Kidney (tissue), 22 donors: ENCODE measurements at places on chromosomes 1 and 21.

GRCh38 chr1:243740255-243740999 is 109.6 kb downstream of the AKT3 start:
- no peak for DNase-seq
- H3K36me3 ChIP-seq = no peaks in the 10 kb centered on the region
- H3K27me3 ChIP-seq = no peaks in the 10 kb centered on the region
- H3K4me3 ChIP-seq = no peak overlapping the region

- H3K4me3 ChIP-seq = peak overlapping the region; percentile 85
- H3K27me3 ChIP-seq = no peaks in the 10 kb centered on the region
- peaks cover 8% of the 10 kb centered on the region for H3K36me3 ChIP-seq
These were observed 564 bp upstream of the HMGN1 start for GRCh38 chr21:39349211-39350093.

GRCh38 chr1:4301007-4301406 is 353.4 kb upstream of the AJAP1 start:
- H3K27ac ChIP-seq = no peak overlapping the region
- no peaks in the 10 kb centered on the region for H3K27me3 ChIP-seq
- H3K4me3 ChIP-seq = no peak overlapping the region
- no peaks in the 10 kb centered on the region for H3K4me1 ChIP-seq
- H3K36me3 ChIP-seq = no peaks in the 10 kb centered on the region

- no peak overlapping the region for H3K27ac ChIP-seq
- H3K4me3 ChIP-seq = no peak overlapping the region
- no peak for DNase-seq
- H3K27me3 ChIP-seq = no peaks in the 10 kb centered on the region
- no peaks in the 10 kb centered on the region for H3K4me1 ChIP-seq
These were observed 23.7 kb downstream of the GLUL start for GRCh38 chr1:182367926-182368325.

DNA sequence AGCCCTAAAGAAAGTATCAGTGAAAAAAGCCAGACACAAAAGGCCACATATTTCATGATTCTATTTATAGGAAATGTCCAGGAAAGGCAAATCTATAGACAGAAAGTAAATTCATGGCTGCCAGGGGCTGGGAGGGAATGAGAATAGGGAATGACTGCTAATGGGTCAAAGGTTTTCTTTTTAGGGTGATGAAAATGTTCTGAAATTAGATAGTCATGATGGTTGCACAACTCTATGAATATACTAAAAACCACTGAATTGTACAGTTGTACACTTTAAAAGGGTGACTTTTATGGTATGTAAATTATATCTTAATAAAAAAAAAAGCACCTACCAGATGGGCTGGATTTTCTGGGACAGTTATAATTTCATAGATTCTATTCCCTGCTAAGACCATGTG is 114.8 kb downstream of the CNIH3 start:
- H3K4me1 ChIP-seq = no peaks in the 10 kb centered on the region
- no peaks in the 10 kb centered on the region for H3K27me3 ChIP-seq
- DNase-seq = no peak
- no peak overlapping the region for H3K4me3 ChIP-seq

DNA sequence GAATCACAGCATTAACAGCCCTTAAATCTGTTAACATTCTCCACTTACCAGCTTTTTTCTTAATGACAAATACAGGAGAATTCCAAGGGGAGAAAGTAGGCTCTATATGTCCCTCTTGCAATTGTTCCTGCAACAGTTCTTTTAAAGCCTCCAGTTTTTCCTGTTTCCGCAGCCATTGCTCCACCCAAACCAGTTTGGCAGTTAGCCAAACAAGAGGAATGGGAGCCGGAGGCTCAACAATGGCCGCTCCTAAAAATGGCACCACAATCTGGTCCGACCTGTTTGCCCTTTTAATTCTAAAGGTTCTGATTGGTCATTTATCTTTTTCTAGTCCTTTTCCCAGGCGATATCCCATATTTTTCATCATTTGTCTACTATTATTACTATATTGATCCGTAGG is 14.0 kb upstream of the L1TD1 start:
- no peaks in the 10 kb centered on the region for H3K36me3 ChIP-seq
- H3K27me3 ChIP-seq = no peaks in the 10 kb centered on the region
- no peak overlapping the region for H3K27ac ChIP-seq
- no peaks in the 10 kb centered on the region for H3K4me1 ChIP-seq
- H3K4me3 ChIP-seq = no peak overlapping the region
- peak; percentile 71 for DNase-seq

DNA sequence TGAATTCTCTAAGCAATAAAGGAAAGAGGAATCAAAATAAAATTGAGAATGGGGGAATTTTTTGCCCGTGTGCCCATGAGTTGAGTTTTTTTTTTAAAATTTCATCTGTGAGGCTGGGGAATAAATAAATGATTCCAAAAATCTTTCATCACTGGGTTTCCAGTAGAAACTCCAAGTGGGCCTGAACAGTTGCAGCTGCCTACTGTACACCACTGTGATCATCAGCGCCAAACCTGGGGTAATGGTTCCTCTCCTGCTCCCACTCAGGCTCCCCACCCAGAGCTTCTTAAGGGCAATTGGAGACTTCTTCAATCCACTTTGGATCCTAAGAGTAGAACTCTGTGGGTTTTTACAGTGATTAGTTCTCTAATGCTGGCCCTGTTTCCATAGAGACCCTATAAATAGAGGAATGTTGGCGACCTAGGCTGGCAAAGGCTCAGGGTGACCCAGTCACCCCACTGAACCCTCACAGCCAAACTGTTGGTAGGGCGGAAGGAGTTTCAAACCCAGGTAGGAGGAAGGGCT is 9.3 kb downstream of the TMCC2 start:
- H3K36me3 ChIP-seq = no peaks in the 10 kb centered on the region
- DNase-seq = no peak
- H3K27ac ChIP-seq = no peak overlapping the region
- H3K27me3 ChIP-seq = no peaks in the 10 kb centered on the region
- no peak overlapping the region for H3K4me3 ChIP-seq

- no peak overlapping the region for H3K27ac ChIP-seq
- H3K4me1 ChIP-seq = no peaks in the 10 kb centered on the region
- H3K36me3 ChIP-seq = no peaks in the 10 kb centered on the region
- DNase-seq = no peak
These were observed 77.6 kb upstream of the COA6 start for GRCh38 chr1:234295626-234296025.
